ENCODE measurements at places on chromosomes 11 and 22.

DNA sequence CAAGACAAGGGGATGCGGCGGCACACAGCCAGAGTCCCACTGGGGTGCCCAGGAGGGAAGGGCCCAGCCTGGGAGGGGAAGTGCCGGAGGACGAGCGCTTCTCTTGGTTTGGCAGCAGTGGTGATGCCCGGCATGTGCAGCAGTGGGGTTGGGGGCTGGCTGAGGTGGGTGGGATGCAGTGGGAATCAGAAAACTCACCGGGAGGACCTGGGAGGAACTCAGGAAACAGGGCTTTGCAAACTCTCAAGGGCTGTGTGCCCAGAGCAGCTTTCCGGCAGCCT lies 3.0 kb downstream of the FERMT3 start:
- DNase-seq: no peak

- no peak for DNase-seq
Observed at GRCh38 chr11:31943056-31943780, 132.1 kb upstream of the PAX6 start.

- DNase-seq: no peak
Observed at GRCh38 chr11:117872420-117872961, 4.0 kb downstream of the FXYD6 start.

GRCh38 chr11:10379871-10380568 lies 75.0 kb upstream of the AMPD3 start:
- no peak for DNase-seq

DNA sequence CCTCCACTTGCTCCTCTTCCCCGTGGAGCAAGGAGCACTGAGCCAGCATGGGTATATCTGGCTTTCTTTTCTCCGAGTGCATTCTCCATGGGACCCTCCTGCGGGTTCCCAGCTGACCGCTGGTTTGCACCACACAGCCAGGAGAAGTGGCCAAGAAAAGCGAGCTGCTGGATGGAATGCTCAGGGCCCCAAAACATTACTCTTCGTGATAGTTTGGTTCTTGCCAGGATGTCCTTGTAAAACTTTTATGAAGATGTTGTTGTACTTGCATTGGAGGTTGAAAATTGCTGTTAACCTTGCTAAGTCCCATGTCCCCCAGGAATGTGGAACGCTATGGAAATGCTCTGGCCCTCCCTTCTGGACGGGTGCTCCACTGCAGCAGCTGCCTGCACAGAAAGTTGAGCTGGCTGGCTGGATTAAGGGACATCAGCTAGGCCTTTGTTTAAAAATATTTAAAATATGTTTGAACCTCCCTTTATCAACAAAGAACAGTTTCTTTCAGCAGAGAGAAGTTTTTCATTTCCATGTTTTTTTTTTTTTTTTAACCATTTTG lies 68.7 kb downstream of the ZNRF3 start:
- no peak for DNase-seq

GRCh38 chr22:49956914-49957825 lies 3.4 kb upstream of the PIM3 start:
- DNase-seq: no peak

DNA sequence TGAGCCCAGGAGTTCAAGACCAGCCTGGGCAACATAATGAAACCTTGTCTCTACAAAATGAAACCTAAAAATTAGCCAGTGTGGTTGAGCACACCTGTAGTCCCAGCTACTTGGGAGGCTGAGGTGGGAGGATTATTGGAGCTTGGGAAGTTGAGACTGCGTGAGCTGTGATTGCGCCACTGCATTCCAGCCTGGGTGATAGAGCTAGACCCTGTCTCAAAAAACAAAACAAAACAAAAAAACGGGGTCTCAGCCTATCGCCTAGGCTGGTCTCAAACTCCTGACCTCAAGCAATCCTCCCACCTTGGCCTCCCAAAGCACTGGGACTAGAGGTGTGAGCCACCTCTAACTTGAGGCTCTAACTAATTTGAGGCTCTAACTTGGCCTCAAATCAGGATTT lies 13.6 kb downstream of the PPIL2 start:
- DNase-seq: no peak
